ENCODE measurements at places on chromosomes 3 and 15.

DNA sequence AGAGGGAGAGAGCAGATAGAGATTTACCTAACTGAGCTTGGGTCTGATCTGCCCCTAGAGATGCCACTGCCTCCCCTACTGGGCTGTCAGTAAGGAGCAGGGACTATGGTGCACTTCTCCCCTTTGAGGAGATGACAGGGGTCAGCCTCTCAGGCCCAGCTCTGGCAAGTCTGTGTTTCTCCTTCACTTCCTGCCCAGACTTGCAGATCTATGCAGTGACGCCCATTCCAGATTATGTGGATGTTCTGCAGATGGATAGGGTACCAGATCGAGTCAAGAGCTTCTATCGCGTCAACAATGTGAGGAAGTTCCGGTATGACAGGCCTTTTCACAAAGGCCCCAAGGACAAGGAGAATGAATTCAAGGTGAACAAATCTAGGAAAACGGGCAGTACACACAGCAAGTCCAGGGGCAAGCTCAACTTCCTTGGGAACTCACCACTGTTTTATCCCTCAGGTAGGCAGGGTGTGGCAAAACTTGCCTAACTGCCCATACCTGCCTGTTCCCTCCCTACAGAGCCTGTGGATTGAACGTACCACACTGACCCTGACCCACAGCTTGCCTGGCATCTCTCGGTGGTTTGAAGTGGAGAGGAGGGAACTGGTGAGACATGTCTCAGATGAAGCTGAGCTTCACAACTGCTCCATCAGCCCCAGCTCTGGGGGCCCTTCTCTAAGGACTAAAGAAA is 29.1 kb upstream of the MANF start:
- DNase-seq: no peak

DNA sequence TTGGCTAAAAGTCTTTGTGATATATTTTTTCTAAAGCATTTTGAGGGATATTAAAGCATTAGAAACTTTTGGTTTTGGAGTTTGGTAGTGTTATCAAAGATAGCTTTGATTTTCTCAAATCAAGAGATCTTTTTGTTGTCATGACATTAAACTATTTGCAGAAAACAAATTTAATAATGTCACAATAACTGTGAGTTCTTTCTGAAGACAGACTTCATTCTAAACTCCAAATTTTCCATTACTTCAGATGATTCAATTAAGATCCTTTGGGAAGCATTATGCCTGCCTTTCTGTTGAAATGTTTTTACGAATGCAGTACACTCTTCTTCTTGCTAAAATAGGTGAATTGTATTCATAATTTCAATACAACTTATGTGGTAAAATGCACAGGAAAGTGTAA is 145.4 kb downstream of the ALCAM start:
- no peak for DNase-seq

DNA sequence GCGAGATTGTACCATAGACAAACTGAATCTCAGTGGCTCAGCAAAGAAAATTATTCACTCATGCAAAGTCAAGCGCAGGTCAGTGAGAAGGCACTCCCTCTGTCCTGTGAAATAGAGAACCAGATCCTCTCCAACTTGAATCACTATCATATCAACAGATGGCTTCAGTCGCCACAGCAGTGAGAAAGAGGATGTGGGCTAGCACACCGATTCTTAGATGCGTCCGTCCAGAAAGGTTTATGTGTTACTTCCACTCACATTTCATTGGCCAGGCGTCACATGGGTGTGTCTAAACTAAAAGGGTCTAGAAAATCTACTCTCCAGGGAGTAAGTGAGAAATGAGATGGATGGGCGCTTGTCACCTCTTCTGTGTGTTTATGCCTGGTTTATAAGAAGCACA is 141.6 kb upstream of the KBTBD8 start:
- DNase-seq: no peak

DNA sequence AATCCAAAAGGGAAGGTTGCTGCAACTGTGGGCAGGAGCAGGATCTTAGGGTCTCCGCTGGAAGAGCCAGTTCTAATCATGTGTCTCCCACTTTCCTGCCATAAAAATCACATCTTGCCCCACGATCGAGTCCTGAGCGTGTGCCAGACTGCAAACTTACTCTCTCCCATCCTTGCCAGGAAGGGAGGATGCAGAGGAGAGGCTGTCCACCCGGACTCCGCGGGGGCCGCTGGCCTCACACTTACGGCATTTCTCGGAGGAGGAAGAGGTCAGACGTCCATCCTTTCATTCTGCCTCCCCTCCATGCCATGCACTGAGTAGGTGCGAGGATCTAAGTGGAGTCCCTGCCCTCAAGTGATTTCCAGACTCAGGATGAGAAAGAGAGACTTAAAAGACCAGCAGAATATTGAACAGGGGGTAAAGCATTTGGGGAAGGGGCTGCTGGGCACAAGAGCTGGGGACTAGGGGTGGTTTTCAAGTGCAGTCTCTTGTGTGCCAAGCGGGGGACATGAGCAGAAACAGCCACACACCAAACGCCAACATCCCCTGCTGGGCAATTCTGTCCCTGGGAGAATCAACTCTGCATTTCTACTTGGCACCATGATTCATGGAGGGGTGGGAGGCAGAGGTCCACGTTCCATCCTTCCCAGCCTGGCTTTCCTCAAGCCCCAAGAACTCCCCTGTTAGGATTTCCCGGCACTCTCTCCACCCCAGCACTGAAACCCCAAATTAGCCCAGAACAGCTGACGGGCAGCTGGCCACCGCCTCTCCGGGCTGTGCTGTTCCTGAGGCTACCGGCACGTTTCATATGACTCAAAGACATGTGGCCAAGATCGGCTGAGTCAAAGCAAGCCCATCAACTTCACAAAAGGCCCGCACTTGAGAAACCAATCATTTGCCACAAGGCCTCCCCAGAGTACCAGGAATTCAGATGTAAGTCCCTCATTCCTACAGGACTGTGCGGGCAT is 11.6 kb downstream of the OXTR start:
- no peak for DNase-seq

GRCh38 chr15:91257746-91258414 is 157.8 kb downstream of the SV2B start:
- DNase-seq: no peak

DNA sequence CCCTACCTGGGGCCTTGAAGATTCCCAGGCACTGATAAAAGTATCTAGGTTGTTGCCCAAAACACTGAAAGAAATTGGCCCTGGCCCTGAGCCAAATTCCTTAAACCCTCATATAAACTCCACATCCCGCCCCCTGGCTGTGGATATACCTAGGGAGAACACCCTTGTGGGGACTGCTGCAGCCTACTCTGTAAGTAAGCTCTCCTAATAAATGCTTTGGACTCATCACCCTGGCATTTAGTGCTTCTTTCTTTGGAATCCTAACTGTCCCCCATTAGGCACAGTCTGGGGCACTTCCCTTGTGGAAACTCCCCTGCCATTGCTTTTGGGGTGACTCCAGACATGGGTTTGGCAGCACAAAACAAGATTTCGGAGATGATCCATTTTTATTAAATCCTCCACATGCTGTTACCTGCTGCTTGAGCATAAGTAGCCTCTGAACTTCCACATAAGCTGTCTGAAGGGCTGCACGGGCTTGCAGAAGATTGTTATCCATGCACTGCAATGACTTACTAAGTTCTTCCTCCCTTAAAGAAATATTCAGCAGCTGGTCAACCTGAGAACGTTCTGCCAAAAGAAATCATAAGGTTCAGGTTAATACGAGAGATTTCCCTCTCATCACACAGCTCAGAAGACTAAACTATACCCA is 46.4 kb downstream of the ZNF106 start:
- DNase-seq: peak; percentile 34

DNA sequence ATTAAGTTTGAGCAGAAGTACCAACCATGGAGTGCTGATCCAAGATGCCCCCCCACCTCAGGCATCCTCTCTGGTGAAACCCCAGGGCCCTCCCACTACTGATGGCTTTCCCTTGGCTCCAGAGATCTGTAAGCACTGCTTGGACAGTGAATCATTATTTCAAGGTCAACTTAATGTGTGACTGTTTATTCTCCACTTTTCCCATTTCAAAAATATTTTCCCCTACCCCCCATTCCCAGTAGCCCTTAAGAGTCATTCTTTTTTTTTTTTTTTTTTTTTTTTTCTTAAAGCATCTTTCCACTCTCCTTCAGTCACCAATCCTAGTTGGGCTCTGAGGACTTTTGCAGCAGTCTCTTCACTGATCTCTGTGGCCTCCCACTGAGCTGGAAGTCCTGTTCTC is 82.6 kb downstream of the PCCB start:
- no peak for DNase-seq

- DNase-seq: peak; percentile 27
Measured at GRCh38 chr3:167657684-167658225, 4.0 kb upstream of the WDR49 start.

DNA sequence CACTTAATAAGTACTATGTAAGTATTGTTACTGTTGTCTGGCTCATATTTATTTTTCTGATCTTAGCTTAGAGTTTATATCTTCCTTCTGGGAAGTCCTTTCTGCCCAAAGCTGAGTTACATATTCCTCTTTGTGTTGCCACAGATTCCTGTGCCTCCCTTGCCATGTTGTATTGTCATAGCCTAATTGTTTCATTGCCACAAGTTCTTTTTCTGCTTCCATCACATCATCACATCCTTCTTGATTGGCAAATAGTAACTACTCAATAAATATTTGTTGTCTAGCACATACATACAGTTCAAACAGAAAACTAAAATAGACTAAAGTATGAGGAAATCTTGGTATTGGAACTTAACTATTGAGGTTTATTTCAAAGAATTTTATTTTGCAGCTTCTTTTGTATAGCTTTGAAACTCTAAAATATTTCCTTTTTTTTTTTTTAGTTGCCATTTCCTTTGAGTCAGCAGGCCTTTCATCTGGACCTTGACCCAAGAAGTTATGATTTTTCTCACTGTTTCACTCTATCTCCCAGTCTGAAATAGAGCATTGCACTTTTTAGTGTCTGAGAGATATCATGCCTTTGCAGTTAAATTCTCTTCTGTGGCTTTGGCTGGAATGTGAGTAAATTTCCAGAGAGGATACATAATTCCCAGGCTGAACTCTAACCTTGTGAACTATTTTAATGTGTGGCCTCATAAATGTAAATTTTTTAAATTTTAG is 98.2 kb downstream of the ZNF609 start:
- DNase-seq: no peak

DNA sequence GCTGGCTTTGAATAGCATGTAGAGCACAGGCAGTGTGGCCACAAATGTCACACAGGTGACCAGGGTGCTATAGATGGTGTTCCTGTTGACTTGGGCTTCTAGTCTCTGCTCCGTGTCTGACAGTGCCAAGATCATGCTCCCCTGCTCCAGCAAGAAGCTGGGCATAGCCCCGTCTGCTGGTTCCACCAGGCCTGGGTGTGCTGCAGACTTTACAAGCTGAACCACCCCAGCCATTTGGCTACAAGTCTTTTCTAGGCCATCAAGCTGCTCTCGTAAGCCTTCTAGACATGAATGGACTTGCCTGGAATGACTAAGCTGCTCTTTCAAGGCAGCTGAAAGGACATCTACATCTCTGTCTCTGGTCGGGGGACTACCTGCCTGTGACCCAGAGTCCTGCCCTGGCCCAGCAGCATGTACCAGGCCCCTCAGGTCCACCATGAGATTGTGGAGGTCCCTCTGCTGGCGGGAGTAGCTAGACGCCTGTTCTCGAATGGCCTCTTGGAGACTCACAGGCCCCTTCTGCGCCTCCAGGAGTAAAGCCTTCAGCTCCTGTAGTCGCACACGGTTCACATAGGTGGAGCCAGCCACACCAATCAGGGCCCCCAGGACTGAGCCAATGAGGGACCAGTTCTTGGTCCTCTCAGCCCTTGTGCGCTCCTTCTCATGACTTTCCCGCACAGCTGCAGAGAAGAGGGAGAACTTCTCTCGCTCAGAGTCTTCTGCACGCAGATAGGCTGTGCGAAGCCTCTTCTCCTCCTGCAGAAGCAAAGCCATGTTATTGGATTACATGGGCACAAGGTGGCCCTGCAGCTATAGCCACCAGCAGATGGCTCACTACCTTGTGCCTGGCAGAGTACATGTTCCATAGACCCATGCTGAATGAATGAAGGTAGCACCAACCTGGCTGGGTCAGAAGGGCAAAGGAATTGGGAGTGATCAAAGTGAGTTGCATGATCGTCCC is 2.8 kb upstream of the PLXNB1 start:
- DNase-seq: peak; percentile 92

GRCh38 chr3:72999951-73000350 is 3.3 kb downstream of the PPP4R2 start:
- no peak for DNase-seq

DNA sequence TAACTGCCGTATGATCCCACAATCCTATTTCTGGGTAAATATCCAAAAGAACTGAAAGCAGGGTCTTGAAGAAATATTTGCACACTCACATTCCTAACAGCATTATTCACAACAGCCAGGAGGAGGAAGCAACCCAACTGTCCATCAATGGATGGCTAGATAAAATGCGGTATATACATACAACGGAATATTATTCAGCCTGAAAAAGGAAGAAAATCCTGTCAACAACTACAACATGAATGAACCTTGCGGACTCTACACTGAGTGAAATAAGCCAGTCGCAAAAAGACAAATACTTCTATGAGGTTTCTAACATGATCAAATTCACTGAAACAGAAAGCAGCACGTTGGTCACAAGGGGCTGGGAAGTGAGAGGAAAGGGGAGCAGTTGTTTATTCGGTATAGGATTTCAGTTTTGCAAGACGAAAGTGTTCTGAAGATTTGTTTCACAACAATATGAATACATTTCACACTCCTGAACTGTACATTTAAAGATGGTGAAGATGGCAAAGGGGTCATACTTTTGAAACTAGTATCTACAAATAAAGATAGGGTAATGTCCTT is 6.2 kb downstream of the DLG1 start:
- no peak for DNase-seq
